Activated CD4-positive, alpha-beta T cell treated with anti-CD3 and anti-CD28 coated beads for 36 hours (primary cell): ENCODE measurements at places on chromosomes 7 and 10. TPM values are rescaled to one million over a fixed set of nuclear protein-coding genes. Genes with fewer than 3 reads are reported as not detected.

DNA sequence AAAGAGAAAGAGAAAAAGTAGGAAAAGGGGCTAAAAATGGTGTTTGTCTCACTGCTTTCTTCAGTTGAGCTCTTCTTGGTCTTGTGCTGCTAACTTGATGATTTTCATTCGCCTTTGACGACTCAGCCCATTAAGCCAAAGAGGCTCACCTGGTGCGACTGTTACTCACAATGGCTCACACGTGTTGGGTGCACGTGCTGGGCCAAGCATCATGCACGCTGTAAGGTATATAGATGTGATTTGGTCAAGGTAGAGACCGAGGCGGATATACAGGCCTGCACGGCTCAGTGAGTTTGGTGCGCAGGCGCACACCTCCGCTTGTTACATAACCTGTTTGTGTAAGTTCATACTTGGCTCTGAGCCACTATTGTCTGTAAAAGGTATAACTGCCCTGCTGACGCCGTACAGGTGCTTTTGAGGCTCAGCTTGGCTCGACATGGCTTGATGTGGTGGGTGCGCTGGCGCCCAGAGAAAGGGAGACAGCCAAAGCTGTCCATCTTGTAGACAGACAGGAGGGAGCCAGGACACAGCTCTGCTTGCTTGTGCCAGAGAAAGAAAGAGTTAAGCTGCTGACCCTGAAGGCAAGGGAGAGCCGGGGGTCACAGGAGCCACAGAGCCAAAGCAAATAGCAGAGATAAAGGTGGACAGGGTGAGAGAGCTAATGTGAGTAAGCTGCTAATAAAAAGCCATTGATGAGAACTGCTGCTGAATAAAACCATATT, 33.6 kb downstream of the ANKRD16 start:
- no peak for DNase-seq
- H3K27me3 ChIP-seq, result peaks cover 3% of the 10 kb centered on the region
- H3K4me1 ChIP-seq, result no peaks in the 10 kb centered on the region
- H3K36me3 ChIP-seq, result no peaks in the 10 kb centered on the region

GRCh38 chr10:132356621-132357195, 24.7 kb downstream of the LRRC27 start:
- no peak for DNase-seq
- H3K4me3 ChIP-seq, result no peak overlapping the region
- no peaks in the 10 kb centered on the region for H3K27me3 ChIP-seq
- H3K27ac ChIP-seq, result no peak overlapping the region

DNA sequence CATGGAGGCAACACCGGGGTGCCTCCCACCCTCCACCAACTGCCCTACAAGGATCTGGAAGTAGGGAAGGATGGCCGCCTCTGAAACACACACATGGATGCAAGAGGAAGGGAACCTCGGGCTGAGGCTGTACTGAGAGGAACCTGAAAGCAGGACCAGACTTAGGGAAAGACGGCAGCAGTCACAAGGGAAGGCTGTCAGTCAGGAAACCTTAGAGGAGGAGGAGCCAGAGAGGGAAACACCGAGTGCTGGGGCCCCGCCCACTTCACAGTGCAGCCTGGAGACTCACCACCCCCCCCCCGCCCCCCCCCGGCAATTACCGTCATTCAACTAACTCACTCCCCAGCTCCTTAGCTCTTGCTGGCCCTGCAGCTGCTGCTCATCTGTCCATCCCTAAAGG, 2.5 kb downstream of the CYREN start:
- H3K27me3 ChIP-seq, result no peaks in the 10 kb centered on the region
- DNase-seq, result peak; percentile 54
- peak overlapping the region; percentile 96 for H3K27ac ChIP-seq
- peaks cover 50% of the 10 kb centered on the region for H3K4me1 ChIP-seq

GRCh38 chr10:80356563-80356988, at the start of the genes DYDC1 and DYDC2:
DYDC1 (minus strand) TSS chr10:80356755; CDS start chr10:80352601, 4,154 bp downstream.
DYDC2 (plus strand) TSS chr10:80356781; CDS start chr10:80362444, 5,663 bp downstream.
- H3K4me1 ChIP-seq, result peaks cover 7% of the 10 kb centered on the region
- H3K27ac ChIP-seq, result no peak within 1 kb of the TSS
- H3K36me3 ChIP-seq, result no peaks in the 10 kb centered on the region
- peaks cover 20% of the 10 kb centered on the region for H3K27me3 ChIP-seq
- peak within 1 kb of the TSS; percentile 66 for H3K4me3 ChIP-seq

Gene AKR1C1
- 0.86 TPM for total RNA-seq
